ENCODE measurements at places on chromosomes 12 and 14.
A peak's percentile ranks its signal among the peaks of the same experiment; 100 is the strongest.

DNA sequence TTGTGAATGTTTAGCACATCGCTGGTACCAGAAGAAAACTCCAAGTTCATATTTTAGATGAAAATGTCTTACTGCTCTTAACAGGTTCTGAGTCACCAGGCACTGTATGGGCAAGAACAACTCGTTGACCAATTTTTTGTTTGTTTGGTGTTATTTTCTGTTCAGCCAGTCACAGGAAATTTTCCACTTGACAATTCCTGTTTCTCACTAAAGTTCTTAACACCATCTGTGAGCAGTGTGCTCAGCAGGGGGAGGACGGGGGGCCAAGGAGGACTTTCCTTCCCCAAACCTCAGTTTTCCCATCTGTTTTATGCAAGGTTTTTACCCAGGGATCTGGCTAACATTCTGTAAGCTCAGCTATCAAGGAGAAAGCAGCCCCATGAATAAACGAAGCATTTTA lies 3.0 kb downstream of the NUAK1 start:
- no peak for DNase-seq

GRCh38 chr14:94387051-94388026 lies 1.1 kb downstream of the SERPINA1 start:
- no peak for DNase-seq

GRCh38 chr12:5900533-5901205 lies 44.4 kb downstream of the ANO2 start:
- DNase-seq: no peak

- no peak for DNase-seq
Measured at GRCh38 chr12:24931666-24932405, 17.1 kb downstream of the BCAT1 start.

DNA sequence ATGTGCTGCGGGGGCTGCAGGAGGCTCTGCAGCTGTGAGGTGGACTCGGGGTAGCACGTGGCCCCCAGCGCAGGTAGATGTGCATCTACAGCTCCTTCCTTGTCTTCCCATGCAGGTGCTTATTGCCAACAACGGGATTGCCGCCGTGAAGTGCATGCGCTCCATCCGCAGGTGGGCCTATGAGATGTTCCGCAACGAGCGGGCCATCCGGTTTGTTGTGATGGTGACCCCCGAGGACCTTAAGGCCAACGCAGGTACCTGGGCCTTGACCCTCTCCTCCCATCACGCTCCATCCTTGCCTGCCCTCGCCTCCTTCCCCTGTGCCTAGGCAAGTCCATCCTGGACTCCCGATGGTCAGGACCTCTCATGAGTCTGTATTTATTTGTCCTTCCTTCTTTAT lies 51.4 kb downstream of the ACACB start:
- no peak for DNase-seq

GRCh38 chr12:51938726-51939125 lies 12.8 kb upstream of the ACVR1B start:
- no peak for DNase-seq

DNA sequence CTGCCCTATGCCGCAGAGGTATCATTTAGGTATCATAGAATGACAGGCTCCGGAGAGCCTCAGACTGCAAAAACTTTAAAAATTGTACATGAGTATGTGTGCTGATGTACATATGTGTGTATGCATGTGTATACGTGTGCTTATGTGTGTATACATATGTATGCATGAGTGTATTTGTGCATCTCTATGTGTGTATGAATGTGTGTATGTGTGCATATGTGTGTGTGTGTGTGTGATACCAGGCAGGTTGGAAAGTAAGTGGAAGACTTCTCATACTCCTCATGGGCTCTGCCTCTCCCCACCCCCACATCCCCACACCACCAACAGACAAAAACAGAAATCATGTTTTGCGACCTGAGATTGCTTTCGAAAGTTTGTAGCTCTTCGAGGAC lies 621 bp upstream of the TMEM117 start:
- peak; percentile 8 for DNase-seq

DNA sequence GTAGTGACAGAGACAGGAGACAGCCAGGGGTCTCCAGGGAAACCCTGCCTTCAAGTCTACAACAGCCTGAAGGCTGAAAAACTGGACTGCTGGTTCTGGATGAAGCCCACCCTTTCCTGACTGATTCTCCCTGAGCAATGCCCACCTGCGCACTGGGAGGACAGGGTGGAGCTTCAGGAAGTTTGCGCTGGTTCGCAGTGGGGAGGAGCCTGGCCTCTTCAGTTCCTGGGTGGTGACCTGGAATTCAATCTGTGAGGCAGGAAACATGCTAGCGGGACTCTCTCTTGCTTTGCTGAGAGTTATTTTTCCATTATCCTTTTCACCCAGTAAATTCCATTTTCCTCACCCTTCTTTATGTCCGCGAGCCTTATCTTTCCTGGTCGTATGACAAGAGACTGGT lies 600.8 kb downstream of the TRHDE start:
- DNase-seq: no peak

DNA sequence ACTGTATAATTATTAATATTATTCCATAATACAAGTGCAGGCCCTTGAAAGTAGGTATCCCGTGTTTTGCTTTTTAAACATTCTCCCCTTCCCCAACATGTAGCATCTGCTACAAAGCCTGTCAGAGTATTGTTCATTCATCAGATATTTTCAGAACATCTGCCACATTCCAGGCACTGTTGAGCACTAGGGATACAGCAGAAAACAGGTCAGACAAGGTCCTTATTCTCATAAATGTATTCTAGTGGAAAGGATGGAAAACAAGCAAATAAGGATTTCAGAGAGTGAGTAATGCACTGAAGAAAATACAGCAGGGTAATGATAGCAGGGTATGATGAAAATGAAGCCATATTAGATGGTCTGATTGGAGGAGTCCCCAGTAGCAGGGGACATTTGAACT lies 3.8 kb downstream of the ERP29 start:
- no peak for DNase-seq

DNA sequence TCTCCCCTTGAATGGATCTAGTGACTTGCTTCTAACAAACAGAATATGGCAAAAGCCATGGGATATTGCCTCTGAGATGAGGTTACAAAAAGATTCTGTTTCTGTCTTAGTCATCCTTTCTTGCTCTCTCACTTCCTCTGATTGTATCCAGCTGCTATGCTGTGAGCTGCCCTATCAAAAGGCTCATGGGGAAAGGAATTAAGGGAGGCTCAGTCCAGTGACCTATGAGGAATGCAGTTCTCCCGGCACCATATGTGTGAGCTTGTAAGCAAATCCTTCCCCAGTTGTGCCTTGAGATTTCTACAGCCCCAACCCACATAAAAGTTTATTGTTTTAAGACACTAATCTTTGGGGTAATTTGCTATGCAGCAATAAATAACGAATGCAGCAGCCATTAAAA lies 183.1 kb downstream of the KLHL28 start:
- DNase-seq: no peak

DNA sequence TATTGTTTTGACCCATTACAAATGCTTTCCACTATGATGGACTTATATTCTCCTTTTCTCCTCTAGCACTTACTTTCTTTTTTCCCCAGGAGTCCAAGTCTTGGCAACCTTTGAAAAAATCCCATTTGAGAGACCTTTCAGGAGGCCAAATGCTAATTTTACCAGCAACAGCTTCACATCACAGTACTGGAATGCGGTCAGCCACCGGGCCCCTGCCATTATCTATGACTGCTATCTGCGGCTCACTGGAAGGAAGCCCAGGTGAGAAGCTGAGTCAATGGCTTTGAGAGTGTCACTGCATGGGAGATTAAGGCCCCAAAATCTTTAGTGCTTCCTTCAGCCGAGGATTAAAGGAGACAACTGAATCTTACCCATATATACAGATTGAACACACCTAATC lies 64.2 kb downstream of the ERGIC2 start:
- no peak for DNase-seq

DNA sequence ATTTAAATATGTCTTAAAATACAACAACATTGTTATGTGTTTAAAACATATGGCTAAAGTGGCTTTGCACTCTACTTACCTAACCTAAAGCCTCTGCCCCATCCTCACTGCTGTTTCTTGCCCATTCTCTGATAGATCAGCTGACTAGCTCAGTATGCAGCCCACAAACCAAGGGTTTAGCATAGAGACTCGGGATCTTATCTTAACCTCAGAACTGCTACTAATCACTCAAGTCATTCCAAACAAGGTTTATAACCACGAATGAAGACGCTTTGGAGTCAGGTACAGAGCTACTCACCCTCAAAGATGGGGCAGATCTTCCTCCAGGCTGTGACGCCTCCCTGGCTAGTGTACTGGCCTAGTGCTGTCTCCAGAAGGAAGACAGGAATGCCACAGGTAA lies 19.3 kb downstream of the SLC6A13 start:
- DNase-seq: no peak
